ENCODE measurements at places on chromosomes 3 and 15.
A peak's percentile ranks its signal among the peaks of the same experiment; 100 is the strongest.

DNA sequence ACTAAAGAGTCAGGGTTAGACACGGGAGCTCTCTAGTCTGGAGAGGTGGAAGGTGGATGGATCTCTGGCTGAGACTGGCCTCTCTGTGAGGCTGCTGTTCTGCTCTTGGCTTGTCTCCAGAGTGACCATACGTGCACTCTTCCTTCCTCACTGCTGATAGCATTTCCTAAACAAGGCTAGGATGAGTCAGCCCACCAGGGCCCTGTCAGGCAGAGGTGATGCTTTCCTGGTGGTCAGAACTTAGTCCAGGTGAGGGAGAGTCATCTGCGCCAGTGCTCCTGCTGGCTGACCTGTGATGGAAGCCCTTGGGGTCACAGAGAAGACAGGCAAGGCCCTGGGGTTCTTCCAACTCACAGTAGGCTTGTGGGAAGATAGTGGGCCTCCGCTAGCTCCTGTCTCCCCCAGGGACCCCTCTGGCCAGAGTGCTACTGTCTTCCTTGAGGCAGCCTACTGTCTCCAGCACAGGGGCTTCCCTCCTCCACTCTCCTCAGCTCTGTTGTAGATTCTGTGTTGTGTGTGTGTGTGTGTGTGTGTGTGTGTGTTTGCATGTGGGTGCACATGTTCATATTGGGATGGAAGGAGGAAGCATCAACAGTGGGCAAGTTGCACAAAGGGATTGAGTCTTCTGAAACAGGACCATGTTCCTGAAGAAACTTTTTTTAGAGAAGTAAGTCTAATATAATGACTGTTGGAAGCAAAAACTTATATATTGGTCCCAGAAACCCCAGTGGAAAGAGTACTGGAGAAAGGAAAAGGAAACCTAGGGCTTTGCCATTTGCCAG is 16.5 kb downstream of the ALPK3 start:
- DNase-seq: no peak

GRCh38 chr3:131782751-131783150 is 252.1 kb downstream of the CPNE4 start:
- DNase-seq: no peak

DNA sequence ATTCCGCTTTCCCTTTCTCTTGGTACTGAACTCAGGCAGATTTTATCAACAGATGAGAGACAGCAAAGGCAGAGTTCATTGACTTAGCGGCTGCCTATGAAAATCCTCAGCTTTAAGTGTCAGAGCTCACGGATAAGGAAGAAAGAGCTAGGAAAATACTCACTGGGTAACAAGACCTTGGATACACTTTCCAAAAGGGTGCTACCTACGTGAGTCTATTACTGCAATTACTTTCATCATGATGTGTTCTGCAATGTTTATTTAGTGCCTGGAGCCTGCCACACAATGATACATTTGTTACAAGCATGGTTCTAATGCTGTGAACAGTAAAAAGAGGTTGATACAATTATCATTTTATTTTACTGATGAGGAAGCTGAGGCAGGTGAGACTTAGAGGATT is 177.5 kb downstream of the GRM7 start:
- no peak for DNase-seq

GRCh38 chr3:120182613-120183511 is 88.6 kb upstream of the GSK3B start:
- peak; percentile 45 for DNase-seq

GRCh38 chr3:188002626-188003138 is 151.3 kb upstream of the LPP start:
- DNase-seq: no peak

GRCh38 chr15:67137951-67138848 is 72.8 kb downstream of the SMAD3 start:
- DNase-seq: no peak

DNA sequence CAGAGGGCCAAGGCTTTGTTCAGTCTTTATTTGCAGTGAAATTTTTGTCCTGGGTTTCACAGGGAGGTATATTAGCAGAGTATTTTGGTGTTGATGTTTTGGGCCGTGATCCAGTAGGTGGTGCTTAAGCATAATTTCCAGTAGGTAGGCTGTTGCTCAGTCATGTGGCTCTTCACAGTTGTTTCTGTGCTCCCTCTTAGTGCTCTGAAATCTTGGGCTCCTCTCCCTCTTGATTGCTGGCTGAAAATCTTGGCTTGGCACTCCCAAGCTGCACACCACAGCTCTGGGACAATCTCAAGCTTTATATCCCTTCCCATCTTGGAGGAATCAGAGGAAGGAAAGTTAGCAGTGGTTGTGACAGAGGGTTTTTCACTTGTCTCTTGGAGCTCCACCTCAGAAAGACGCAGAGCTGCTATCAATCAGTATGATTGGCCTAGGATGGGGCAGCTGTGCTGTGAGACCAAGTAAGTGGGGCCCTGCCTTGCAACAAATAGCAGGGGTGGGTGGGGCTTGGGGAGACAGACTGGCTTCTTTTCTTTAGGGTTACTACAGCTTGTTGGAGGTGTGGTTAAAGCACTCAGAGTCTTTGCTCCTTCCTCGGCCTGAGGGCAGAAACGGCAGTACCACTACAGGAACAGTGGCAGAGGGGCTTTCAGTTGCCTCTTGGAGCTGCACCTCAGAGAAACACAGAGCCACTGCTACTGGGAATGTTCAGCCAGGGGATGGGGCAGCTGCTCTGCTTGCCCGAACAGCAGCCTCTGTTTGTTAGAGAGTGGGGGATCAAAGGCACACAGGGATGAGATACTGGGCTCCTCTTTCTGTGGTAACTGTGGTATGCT is 627.0 kb downstream of the SI start:
- no peak for DNase-seq

DNA sequence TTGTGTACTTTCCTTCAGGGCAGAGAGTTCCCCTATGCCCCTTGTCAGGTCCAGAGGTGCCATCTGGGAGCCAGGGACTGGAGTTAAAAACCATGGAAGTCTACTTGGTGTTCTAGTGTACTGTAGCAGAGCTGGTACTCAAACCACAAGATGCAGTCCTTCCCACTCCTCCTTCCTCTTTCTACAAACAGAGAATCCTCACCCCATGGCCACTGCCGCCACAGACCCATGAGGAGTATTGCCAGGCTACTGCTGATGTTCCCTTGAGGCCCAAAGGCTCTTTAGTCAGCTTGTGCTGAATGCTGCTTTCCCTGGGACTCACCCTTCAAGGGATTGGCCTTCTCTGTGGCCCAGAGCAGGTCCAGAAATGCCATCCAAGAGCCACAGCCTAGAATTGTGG is 229.2 kb upstream of the ZPLD1 start:
- no peak for DNase-seq

GRCh38 chr15:77507911-77508310 is 87.2 kb downstream of the HMG20A start:
- DNase-seq: no peak

GRCh38 chr15:88118035-88118434 is 138.5 kb downstream of the NTRK3 start:
- no peak for DNase-seq

- DNase-seq: no peak
Measured at GRCh38 chr3:184551103-184551502, 10.5 kb upstream of the EPHB3 start.

DNA sequence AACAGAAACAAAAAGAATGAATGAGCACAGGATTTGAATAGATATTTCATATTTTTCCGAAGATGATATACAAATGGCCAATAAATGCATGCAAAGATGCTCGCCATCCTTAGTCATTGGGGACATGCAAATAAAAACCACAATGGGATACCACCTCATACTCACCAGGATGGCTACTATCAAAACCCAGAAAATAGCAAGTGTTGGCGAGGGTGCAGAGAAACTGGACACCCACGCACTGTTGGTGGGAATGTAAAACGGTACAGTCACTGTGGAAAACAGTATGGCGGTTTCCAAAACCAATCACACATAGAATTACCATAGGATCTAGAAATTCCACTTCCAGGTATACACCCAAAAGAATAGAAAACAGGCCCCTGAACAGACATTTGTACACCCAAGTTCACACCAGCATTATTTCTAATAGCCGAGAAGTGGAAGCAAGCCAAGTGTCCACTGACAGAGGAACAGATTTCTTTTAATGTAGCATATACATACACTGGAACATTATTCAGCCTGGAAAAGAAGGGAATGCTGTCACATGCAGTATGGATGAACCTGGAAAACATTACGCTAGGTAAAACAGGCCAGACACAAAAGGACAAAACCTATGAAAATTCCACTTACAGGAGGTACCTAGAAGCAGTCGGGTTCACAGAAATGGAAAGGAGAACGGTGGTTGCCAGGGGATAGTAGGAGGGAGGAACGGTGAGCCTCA is 3.6 kb downstream of the RNF168 start:
- no peak for DNase-seq

DNA sequence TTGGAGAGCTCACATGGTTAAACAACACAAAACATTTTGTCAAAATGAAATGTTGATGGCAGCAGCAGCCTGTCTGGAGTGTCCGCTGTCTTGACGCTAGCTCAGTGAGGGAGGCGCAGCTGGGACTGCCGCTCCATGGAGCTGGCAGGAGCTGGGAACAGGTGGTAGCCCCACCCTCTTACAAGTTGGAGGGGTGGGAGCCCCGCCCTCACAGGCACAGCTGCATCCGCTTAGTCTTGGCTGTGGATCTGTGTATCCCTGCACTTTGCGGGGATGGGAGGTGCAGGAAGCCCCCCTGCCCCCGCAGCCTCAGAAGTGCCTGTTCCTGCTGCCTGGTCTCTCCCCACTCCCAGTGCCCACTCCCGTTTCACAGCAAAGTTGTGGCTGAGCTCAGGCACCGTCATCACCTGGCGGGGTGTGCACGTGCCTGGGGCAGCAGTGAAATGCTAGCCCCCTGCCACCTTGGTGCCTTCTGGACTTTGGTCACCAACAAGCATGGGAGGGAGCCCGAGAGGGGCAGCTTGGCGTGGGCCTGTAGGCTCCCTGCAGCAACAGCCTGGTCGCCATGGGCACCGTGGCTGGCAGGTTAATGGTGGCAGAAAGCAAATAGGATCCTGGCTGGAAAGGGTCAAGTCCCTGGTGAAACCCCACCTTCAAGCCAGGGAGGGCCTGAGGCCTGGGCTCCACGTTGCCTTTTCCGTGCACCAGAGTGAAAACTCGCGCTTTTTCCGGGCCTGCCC is 53.8 kb upstream of the CADM2 start:
- DNase-seq: no peak

GRCh38 chr3:128146201-128146600 is 7.1 kb upstream of the EEFSEC start:
- no peak for DNase-seq

GRCh38 chr3:33047842-33048834 is 48.8 kb downstream of the GLB1 start:
- DNase-seq: no peak

- no peak for DNase-seq
Measured at GRCh38 chr3:108408883-108409799, 101.3 kb downstream of the MYH15 start.

- DNase-seq: peak; percentile 55
Measured at GRCh38 chr3:72127844-72128243, 342.9 kb upstream of the PROK2 start.

DNA sequence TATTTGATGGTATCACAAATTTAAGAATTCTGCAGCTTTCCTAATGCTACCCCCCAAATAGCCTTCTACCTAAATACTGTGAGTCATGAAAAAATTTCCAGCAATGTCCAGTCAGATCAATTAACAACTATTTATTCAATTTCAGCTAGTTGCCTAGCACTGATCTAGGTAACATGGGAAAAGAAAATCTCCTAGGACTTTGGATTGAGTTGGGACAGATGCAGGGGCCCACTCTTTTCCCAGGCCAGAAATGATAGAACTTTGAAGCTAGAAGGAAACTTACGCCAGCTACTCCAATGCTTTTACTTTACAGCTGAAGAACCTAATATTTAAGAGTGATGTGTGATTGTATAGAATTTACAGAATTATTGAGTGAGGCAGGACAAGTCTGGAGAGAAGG is 196.3 kb downstream of the FMN1 start:
- DNase-seq: no peak

- peak; percentile 44 for DNase-seq
Measured at GRCh38 chr15:85282504-85283115, 97.8 kb upstream of the AKAP13 start.

- no peak for DNase-seq
Measured at GRCh38 chr3:50243543-50243895, 7.5 kb downstream of the GNAI2 start.

- DNase-seq: no peak
Measured at GRCh38 chr3:38314112-38314763, 32.1 kb downstream of the SLC22A14 start.

- DNase-seq: no peak
Measured at GRCh38 chr3:40585381-40586016, 60.7 kb downstream of the ZNF621 start.

- peak; percentile 30 for DNase-seq
Measured at GRCh38 chr3:120274739-120275167, 10.3 kb downstream of the GPR156 start.

- DNase-seq: no peak
Measured at GRCh38 chr3:139227165-139227564, 116.7 kb upstream of the MRPS22 start.

GRCh38 chr3:6060251-6060650 is 800.7 kb upstream of the GRM7 start:
- no peak for DNase-seq
